Fibroblast of villous mesenchyme (primary cell): ENCODE measurements at places on chromosomes 12 and 14. TPM values are rescaled to one million over a fixed set of nuclear protein-coding genes. Genes with fewer than 3 reads are reported as not detected.

EML5 gene
- 0.32 and 0.86 TPM in 2 replicates for total RNA-seq

CMKLR1 gene
- total RNA-seq: 1.7 and 1.9 TPM in 2 replicates

C12orf42 gene
- not detected in 2 replicates for total RNA-seq

MAP1LC3B2 gene
- total RNA-seq: 0.32 and 0.43 TPM in 2 replicates

MYF6 gene
- total RNA-seq: not detected in 2 replicates

ANKS1B gene
- total RNA-seq: 0.64 and 0.86 TPM in 2 replicates

KIF5A gene
- total RNA-seq: 0.86 and 1.3 TPM in 2 replicates

HOXC12 gene
- total RNA-seq: under 0.01 TPM in 2 replicates

GSG1 gene
- 0.32 and 11.2 TPM in 2 replicates for total RNA-seq

GLIPR1L2 gene
- 0.32 and 0.43 TPM in 2 replicates for total RNA-seq

PDZRN4 gene
- not detected in 2 replicates for total RNA-seq
